GM04503 (cell line): ENCODE measurements at places on chromosomes 16 and 17.

- no peak for DNase-seq
Measured at GRCh38 chr17:78889531-78889930, 13.5 kb downstream of the CEP295NL start.

DNA sequence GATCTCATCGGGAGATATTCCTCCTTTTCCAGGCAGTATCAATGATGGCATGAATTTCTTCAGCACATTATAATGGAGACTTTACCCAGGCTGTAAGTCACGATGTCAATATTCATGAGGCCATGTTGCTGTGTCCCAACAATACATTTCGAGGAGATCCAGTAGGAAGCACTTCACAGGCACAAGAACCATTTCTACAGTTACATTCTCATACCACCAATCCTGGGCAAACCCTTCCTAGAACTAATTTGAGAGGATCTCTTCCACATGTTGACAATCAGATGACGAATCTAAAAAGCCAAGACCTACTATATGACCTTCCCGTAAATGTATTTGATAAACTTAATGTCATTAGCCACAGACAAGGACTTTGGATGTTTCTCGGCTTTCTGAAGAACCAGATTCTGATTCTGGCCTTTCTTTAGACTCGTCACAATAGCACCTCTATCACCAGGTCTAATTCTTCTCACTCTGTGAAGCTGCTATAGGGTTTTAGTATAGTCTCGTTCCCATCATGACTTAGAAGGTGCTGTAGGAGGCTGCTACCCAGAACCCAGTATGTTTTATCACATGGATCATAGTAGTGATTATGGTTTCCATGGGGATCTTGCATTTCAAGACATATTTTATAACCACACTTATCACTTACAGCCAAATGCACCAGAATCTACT is 40.2 kb downstream of the C16orf87 start:
- no peak for DNase-seq

GRCh38 chr16:11389083-11389482 is 43.8 kb downstream of the RMI2 start:
- DNase-seq: no peak

DNA sequence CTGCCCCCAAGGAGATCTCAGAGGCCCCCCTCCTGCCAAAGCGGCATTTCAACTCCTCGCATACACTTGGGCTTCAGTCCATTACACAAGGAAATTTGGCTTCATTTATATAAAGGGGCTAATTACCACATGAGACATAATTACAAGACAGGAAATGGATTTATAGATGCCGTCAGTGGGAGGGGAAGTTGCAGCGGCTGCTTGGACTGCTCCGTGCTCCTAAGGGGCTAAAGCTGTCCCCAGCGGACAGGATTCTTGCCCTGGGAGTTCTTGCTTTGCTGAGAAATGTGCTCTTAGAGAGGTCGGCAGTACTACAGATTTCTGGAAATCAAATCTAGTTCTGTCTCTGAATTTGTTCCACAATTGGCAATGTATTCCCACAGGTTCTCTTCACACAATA is 57.2 kb upstream of the NLK start:
- no peak for DNase-seq

DNA sequence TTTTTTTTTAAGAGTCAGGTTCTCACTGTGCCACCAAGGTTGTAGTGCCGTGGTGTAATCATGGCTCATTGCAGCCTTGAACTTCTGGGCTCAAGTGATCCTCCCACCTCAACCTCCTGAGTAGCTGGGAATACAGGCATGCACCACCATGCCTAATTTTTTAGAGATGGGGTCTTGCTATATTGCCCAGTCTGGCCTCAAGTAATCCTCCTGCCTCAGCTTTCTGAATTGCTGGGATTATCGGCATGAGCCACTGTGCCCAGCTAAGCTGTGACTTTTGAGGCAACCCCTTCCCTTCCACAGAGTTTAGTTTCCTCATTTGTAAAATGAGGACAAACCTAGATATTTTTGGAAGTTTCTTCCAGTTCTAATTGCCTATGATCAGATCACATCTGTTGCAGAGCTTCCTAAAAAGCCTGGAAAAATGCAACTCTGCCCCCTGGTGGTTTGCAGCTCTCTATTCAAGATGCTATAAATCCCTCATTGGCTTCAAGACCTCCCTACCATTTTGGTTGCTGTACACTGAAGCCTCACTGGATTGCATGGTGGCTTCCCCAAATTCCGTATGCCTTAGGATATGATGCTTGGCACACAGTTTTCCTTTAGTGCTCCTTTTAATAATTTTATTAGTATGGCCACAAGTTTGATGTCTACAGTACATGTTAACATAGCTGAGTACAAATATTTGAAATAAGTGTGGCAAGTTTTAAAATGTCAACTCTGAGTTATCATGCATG is 19.3 kb downstream of the GDE1 start:
- no peak for DNase-seq

DNA sequence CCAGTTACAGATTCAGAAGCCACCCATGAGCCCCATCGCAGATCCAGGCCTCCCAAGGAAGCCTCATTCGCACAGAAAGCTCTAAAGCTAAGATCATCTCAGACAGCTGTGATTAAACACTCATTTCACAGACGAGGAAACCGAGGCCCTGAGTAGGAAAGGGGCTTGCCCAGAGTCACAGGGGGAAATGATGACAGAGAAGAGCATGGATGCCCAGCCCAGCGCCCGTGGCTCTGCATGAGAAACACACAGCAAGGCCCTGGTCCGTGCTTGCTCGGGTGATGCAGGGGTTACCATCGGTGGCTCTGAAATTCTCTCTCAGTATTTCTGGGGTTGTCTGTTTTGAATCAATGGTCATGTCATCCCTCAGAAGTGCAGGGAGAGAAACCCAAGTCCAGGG is 109.6 kb downstream of the C16orf78 start:
- DNase-seq: no peak

- DNase-seq: no peak
Measured at GRCh38 chr17:71936977-71937376, 183.8 kb upstream of the SOX9 start.

- DNase-seq: no peak
Measured at GRCh38 chr16:24988593-24989338, 26.4 kb downstream of the ARHGAP17 start.

- DNase-seq: no peak
Measured at GRCh38 chr17:13765701-13766100, 164.0 kb upstream of the HS3ST3A1 start.

DNA sequence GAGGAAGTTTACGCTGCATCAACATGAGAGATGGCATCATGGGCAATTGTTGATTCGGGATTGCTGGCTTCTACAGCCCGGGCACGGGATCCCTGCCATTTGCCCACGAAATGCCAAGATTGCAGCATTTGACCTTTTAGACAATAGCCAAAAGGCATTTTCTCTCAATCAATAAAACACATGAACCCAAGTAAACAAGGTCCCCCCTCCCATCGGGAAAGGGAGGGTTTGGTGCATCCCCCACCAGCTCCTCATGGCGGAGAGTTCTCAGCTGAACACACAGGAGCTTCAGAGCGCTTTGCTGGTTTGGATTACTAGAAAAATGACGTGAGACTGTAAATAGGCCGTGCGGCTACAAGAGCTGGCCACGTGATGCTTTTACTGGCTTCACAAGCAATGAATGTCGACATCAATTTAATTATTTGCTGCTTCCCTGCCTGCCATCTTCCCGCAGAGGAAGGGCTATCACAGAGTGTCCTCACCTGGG is 147.6 kb downstream of the C16orf95 start:
- no peak for DNase-seq

DNA sequence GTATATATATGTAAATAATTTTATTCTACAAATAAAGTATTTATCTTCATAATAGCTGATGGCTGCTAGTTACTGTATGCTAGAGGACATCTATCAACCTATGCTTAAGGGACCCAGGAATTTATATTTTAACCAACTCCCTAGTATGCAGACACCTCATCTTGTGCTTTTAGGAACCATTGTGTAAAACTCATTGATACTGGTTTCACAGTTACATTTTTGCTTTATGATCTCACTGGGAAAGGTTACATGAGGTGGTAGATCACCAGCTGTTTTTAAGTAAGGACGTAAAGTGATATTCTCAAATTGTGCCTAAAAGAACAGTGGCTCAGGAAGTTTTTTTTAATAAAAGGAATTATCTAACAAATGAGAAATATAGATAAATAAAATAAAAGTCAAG is 56.4 kb downstream of the VMP1 start:
- peak; percentile 65 for DNase-seq

DNA sequence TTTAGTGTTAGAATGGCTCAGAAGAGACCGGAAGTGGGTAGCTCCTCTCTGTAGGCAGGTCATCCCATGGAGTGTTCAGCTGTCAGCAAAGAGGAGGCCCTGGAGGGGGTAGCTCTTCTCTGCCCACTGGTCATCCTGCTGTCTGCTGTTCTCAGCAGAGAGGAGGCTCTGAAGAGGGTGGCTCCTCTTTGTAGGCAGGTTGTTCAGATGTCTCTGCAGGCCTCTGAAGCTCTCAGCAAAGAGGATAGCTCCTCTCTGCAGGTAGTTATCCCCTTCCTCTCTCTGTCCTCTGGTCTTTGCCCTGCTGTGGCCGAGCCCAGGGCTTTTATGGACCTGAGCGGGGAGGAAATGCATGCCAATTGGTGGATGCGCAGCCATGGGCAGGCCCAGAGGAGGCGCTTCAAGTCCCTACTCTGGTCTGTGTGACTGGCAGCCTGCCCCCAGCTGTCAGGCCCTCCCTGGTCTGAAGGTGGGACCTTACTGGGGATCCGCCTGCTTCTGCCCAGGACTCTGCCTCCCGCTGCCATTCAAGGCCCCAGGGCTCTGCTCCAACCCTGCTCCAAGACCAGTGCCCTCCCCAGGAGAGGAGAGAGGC is 32.5 kb upstream of the FA2H start:
- DNase-seq: no peak

DNA sequence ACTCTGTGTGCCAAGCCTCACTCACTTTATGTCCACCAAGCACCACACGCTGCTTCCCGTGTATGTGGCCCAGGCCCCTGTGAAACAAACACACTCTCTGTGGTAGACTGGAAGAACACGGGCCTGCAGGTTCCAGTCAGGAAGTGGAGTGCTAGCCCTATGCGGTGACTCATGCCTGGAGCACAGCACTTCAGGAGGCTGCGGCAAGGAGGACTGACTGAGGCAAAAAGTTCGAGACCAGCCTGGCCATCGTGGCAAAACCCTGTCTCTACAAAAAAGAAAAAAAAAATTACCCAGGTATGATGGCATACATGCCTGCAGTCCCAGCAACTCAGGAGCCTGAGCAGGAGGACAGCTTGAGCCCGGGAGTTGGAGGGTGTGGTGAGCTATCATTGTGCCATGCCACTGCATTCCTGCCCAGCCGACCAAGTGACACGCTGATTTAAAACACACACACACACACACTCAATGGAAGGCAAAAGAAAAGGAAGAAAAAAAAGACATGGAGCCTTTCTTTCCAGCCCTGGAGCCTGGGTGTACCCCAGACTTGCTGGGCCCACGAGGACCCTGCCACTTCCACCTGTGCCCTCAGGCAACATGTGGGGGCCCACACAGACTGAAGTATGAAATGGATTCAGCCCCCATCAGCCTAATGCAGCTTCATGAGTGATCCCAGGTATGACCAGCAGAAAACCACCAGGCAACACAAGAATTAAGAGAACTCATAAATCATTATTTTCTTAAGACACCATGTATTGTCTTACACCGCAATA is 126.6 kb downstream of the ANKRD11 start:
- DNase-seq: no peak

GRCh38 chr17:4908711-4909496 is 6.0 kb upstream of the CHRNE start:
- peak; percentile 81 for DNase-seq

DNA sequence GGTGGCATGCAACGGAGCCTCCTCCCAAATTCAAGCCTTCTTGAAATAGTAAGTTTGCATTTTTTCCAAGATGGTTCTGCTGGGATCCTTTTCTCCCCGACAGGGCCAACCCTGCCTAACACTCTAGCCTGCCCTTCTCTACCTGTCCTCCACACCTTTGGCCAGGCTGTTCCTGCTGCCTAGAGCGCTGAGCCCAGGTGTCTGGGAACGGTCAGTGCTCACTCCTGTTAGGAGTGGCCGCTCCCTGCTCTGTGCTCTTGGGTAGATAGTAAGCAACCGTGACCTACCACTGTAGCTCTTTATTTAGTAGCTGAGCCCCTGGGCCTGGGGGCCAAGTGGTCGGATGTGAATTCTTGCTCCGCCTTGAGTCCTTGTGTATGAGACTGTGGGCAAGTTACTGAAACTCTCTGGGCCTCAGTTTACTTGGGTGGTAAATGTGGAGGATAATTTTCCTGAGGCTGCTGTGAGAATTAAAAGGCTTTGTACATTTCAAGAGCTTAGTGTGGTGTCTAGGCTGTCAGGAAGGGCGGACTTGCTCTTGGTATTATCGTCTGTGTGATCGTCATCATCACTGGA is 44.0 kb upstream of the GSE1 start:
- no peak for DNase-seq

DNA sequence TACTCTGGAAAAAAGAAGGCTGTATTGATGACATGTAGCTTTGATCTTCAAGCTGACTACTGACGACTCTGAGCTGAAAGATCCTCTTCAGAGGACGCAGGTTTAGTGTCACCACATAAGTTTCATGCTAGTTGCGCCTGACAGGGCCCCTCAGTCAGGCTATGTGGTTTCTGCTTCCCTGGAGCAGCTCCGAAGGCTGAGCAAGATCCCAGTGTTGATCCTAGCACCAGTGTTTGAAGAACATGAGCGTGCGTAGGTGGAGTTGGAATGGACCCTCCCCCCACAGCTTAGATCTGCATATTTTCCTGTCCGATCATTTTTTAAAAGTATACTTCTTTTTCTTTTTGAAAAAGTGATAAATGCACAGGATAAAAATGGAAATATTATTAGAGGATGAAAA is 17.3 kb downstream of the BANP start:
- no peak for DNase-seq

GRCh38 chr17:73644145-73645049 is at the start of gene SDK2:
TSS of gene SDK2 (minus strand) at chr17:73644445. CDS start at chr17:73644088, 357 bp downstream.
- no peak for DNase-seq

DNA sequence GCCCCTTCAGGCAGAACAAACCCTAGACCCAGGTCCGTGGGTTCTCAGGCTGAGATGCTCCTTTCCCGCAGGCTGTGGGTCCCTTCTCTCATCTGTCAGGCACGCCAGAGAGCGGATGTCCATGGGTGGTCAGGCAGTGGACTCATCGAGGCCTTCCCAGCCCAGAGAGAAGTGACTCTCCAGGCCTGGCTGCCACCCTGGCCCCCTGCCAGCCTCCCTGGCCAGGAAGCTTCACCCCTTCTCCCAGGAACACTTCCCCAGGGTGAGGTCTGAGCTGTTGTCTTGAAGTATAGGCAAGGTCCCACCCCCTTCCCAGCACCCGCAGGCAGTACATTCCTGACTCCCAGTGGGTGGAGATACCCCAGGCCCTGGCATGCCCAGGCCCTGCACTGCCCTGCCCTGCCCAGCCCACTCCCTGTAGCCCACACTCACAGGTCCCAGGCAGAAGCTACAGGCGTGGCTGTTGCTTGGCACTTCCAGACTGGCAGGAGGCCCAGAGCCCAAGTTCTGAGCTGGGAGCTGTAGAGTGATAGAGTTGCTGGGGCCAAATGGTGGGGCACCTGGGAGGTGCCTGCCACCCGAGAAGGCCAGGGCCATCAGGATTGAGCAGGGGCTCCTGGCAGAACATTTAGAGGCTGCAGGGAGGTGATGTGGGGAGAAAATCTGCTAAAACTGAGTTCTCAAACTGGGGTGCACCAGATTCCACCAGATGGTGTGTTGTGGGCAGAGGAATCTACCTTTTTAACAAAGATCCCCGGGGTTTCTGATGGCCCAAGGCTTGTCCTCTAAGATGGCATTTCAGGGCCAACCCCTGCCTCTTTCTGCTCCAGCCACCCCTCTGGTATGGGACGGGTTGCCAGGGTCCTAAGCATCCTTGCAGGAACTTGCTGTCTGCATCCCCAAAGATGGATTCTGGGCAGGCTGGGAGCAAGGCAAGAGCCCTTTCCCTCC is 6.7 kb downstream of the ITGA3 start:
- DNase-seq: no peak
